ENCODE measurements at places on chromosomes 2 and 18. TPM values are rescaled to one million over a fixed set of nuclear protein-coding genes. Genes with fewer than 3 reads are reported as not detected.

Gene RNASEH1
- 40.4 TPM for total RNA-seq

- DNase-seq, result no peak
These were observed 7.3 kb upstream of the MTLN start for GRCh38 chr2:110219496-110220189.

Gene SLC23A3
- total RNA-seq, result not detected

DNA sequence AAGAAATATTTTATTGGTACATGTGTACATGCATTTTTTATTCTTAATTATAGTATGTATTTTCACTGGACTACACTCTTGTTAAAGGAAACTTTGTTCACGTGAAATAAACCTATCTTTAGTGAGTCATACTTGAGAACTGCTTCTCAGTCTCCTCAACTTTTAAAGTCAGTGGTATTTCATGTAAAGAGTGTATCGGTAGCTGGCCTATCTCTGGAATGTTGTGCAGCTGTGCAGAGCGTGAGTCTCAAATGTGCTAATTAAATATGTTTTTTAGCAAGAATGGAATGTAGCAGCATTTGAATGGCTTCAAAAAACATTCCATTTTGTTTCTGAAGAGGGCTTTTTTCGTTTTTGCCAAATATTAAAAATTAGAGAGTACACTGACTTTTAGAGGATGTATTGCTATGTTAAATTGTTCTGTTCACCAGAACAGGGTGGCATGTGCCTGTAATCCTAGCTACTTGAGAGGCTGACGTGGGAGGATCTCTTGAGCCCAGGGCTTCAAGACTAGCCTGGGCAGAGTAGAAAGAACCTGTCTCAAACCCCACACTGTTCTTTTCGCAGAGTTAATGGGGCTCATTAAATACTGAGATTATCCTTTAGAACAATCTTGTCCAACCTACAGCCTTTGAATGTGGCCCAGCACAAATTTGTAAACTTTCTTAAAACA is 14.3 kb downstream of the SPTBN1 start:
- DNase-seq, result no peak

DNA sequence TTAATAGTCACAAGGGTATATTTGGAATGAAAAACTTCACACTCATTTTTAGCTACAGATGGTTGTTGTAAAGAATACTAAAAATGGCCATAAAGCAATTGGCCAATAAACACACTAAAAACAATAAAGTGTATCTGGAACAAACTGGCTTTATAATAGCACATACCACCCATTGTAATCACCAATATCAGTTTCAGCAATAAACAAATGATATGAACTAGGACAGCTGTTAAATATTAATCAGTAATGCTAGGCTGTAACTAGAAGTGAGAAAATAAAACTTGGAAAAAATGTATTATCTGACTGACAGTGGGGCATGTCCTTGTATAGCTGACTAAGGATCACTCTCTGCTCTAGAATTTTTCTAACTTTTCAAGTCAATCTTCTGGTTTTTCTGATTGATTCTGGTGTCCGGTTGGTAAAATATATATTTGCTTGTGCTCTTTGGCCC is 312.5 kb downstream of the RND3 start:
- no peak for DNase-seq

- DNase-seq, result no peak
These were observed 82.9 kb downstream of the NUP35 start for GRCh38 chr2:183207110-183207509.

DNA sequence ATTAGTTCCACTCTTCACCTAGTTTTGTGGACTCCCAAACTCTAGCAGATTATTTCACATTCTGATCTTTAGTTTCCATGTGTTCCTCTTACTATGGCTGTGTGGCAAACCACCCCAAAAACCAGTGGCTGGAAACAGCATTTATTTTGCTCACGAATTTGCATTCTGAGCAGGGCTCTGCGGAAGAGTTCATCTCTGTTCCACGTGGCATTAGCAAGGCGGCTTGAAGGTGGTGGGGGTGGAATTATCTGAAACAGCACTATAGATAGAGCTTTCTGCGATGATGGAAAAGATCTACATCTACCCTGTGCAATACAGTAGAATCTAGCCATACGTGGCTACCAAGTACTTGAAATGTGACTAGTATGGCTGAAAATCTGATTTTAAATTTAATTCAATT is 5.9 kb downstream of the TWSG1 start:
- DNase-seq, result no peak

DNA sequence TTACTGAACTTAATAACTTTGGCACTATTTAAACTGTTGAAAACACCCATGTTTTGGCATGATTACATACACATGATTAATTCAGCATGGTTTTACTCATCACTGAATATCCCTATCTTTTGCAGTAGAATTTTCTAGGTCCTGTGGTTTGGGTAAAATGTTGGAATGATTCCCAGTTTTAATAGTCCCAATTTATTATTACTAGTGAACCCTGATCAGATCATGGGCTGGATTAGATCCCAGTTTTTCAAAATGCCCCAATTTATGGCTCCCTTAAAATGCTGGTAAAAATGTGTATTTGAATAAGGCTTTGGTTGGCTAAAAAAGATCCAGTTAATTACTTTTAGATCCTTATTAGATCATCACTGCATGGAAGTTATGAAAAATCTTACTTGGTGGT is 273.6 kb upstream of the NRP2 start:
- no peak for DNase-seq

DNA sequence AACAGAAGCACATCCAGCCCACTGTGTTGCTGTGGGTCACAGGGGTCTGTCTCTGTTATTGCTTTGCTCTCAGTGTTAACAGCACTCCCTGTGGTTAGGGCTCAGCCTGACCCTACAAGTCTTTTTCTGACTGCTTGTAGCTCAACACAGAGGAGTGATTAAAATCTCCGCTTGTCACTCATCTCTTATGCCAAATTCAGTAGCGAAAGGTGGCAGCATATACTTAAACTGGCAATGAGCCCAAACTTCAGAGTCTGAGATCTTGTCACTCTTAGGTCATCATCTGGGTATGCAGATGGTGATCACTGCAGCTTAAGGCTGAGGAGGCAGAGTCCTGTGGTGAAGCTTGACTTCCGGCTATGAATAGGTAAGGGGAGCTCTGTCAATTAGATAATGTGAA is 63.3 kb upstream of the CSRNP3 start:
- DNase-seq, result no peak

Gene KCNE4
- total RNA-seq, result not detected

Gene LIMS4
- total RNA-seq, result 0.07 TPM

DNA sequence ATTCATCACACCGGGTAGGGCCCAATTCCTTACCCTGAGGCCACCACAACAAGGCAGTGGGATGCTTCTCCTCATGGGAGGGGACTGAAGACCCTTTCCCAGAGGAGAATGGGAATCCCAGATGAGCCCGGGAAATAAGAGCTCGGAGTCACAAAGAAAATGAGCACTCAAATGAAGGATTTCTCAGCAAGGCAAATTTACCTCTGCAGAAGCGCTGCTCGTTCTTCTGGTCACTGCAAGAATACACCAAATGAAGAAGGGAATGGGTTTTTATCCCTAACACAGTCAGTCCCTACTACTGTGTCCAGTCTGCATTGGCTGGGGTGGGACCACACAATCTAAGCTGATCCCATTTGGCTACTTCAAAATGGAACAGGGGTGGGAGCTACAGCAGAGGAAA is 35.7 kb upstream of the TRAPPC8 start:
- DNase-seq, result no peak

DNA sequence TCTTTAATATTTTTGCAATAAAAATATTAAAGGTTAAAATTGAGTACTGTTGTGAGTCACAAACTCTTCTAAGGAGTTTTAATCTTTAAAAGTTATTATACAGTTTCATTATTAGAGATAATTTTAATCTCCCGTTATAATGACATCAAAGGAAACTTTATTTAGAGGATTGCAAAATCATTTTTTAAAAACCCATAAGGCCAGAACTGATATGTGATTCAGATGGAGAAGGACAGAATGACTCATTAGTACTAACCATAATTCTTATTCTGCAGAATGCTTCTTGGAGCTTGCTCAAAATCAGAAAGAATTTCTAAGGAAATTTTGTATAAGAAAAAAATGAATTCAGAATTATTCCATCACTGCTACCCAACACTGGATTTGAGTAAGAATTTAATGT is 12.5 kb upstream of the HNRNPLL start:
- no peak for DNase-seq

Gene GLI2
- total RNA-seq, result 41.4 TPM

GRCh38 chr2:98240786-98241398 is 105.4 kb upstream of the CNGA3 start:
- no peak for DNase-seq

Gene NT5C1B
- not detected for total RNA-seq

DNA sequence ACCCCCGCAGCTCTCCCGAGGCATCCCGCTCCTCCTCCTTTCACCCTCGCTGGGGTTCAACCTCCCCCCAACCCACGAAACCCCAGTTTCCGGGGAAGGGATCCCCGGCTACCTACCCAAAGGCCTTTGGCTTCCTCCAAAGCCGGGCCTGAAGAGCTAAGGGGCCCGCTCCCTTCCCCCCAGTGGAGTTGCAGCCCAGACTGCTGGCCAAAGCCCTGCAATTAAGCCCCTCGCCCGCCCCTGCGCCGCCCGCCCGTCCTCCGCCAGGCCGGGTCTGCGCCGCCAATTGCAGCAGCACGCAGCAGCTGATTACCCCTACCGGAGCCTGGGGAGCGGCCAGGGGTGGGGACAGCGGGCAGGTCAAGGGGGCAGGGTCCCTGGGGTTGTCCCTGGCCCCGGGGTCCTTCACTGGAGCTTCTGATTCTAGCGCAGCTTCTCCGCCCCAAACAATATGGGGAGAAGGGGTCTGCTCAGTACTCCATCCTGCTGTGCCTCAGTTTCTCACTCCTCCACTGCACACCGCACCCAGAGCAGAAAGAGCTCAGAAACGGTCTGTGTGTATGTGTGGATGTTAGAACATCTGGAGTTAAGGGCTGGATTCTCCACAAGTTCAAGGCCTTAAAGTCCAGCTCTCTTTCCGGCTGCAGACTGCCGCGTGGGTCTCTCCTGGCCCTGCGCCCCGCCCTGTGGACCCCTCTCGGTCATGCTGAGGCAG is 16.9 kb downstream of the WNT10A start:
- DNase-seq, result peak; percentile 84

- peak; percentile 67 for DNase-seq
These were observed 284.5 kb downstream of the MTX2 start for GRCh38 chr2:176553685-176554100.

GRCh38 chr2:208556983-208557484 is 150.4 kb downstream of the PTH2R start:
- no peak for DNase-seq

Gene RSAD2
- not detected for total RNA-seq

Gene NYAP2
- total RNA-seq, result not detected

Gene AMER3
- total RNA-seq, result 0.14 TPM

Gene UGT1A3
- total RNA-seq, result not detected

- no peak for DNase-seq
These were observed 26.1 kb downstream of the ADCY3 start for GRCh38 chr2:24893934-24894333.

DNA sequence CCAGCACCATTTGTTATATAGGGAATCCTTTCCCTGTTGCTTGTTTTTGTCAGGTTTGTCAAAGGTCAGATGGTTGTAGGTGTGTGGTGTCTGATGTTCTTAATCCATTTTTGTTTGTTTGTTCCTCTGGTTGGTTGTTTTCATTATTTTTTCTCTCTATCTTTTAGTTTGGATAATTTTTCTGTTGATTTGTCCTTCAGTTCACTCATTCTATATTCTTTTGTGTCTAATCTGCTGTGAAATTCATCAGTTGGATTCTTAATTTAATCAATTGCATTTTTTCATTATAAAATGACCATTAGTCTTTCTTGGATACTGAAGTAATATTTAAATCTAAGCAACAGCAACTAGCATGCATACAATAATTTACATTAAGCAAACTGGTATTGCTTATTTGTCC is 206.7 kb upstream of the TRIB2 start:
- DNase-seq, result no peak

- no peak for DNase-seq
These were observed 23.8 kb upstream of the SLC20A1 start for GRCh38 chr2:112621790-112622527.

GRCh38 chr18:26708806-26709716 is 156.4 kb downstream of the AQP4 start:
- no peak for DNase-seq

DNA sequence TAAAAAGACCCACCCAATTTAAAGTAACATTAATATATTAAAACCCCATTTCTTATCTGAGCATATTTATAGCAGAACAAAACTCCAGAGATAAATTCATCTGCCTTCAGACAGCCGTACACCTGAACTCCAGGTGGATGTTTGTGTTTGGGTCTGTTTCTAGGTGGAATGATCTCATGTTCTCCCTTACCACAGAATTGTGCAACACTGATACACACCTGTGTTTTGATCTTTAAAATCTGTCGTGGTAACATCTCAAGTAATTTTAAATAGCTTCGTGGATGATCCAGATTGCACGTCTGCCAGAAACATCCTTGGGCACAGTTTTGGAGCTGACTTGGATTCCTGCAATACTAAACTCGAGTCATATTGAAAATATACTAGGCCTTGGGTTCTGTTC is 207.5 kb upstream of the FOSL2 start:
- DNase-seq, result no peak

Gene TMSB10
- total RNA-seq, result 2,421 TPM

DNA sequence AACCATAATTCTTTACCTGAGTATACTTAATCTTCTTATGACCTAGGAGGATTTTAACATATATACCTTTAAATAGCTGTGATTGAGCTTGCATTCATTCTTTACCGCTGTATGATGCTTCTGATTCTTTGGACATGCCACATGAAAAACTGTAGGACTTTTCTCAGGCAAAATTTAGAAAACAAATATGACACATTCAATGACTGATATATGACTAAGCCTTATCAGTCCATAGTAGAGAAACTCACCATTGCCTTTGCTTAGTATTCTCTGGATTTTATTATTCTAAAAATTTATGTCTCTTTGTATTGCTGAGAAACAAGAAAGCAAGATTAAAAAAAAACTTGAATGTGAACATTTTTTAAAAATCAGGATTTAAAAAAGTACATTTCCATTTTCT is 3.7 kb downstream of the FAM171B start:
- no peak for DNase-seq

GRCh38 chr2:120243211-120243610 is 9.4 kb upstream of the RALB start:
- DNase-seq, result no peak

Gene RAB27B
- total RNA-seq, result 0.11 TPM

DNA sequence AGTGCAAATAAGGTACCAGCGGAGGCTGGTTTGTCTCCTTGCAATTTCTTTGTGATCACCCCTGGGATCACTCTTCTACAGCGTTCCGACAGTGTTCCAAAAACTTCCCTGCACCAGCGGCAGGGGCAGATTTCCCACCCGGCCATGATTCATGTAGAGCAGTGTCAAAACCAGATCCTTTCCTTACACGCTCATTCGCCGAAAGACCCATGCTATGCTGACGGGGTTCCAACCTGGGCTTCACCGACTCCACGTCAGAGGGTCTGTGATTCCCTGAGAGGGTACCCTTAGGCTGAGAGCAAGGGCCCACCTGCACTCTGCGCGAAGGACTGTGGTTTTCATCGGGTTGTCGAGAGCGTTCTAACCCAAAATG is 423 bp upstream of the TTC27 start:
- DNase-seq, result peak; percentile 65

- no peak for DNase-seq
These were observed 8.9 kb downstream of the ASPRV1 start for GRCh38 chr2:69952336-69953115.

GRCh38 chr2:179612591-179613298 is 248.7 kb downstream of the ZNF385B start:
- DNase-seq, result no peak

Gene GPR45
- total RNA-seq, result not detected

- no peak for DNase-seq
These were observed 1.3 kb upstream of the SP3 start for GRCh38 chr2:173966274-173967098.

Gene AQP12B
- not detected for total RNA-seq

GRCh38 chr2:212677466-212677865 is 138.9 kb upstream of the ERBB4 start:
- DNase-seq, result peak; percentile 28
